Mononuclear cell (primary cell): ENCODE measurements at places on chromosomes 7 and 10. TPM values are rescaled to one million over a fixed set of nuclear protein-coding genes. Genes with fewer than 3 reads are reported as not detected.

Gene HHEX
- 30.3 TPM for total RNA-seq

Gene DDC
- total RNA-seq, result not detected

Gene C7orf33
- not detected for total RNA-seq

Gene ENTPD1
- 30.1 TPM for total RNA-seq

Gene PRR15
- total RNA-seq, result not detected

Gene KLF14
- under 0.01 TPM for total RNA-seq
